Activated CD4-positive, alpha-beta T cell treated with anti-CD3 and anti-CD28 coated beads for 24 hours (primary cell): ENCODE measurements at places on chromosomes 7 and 10.

DNA sequence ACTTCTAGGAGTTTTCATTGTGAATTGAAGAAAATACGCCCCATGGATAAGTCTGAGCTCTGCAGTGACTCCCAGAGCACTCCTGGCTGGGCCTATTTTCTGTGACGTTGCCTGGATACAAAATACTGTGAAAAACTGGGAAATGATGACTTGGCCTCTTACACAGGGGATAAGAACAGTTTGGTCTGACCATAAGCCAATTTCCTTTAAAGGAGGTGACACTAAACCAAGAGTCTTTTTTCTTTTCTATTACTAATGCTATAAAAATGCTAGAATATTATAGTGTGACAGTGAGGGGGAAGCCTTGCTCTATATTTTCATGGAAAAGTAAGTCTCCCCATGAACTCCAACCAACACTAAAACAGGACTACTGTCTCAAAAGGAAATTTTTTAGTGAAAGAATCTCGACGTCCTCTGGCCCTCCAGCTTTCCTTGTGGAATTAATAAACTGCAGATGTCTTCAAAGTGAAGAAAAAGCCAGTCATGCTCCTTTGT lies 45.5 kb downstream of the MYOF start:
- DNase-seq: no peak

DNA sequence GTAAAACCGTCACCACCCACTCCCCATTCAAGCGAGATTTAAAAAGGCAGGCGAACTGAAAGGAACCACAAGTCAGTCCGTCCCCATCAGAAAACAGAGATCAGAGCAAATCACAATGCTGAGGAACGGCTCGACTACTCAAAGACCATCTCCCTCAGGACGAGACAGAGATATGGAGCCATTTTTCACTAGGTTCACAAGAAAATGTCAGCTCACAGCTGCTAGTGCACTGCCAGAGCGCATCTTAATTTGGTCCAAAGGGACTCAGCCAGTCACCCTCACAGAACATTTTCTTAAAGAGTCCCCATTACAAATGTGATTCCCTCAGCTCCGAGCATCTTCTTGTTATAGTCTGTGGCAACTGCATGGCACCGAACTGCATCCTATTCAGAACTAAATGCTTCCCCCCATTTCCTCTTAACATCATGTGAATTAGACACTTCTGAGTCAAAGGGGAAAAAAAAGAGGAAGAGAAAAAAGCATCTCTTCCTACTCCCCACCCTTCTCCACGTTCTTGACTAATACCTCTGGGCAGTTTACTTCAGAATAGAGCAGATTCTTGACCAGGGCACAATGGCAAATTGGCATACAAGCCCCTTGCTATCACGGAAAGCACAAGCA lies 683.9 kb downstream of the MAGI2 start:
- no peak for DNase-seq

DNA sequence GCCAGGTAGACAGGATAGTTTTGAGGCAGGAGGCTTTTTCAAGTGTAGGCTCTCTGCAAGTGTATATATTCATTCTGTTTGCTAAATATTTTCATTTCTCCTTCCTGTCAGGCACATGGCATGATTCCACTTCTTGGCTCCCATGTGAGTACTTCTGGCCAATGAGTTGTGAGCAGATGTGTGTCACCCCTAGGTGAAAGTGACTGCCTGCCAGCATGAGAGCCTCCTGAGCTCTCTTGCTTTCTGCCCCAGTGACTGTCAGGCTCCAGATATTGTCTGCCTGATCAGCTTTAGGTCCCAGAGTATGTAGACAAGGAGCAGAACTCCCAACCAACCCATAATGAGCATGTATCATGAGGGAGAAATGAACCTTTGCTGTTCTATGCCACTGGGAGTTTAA lies 257.6 kb upstream of the NPY start:
- no peak for DNase-seq

GRCh38 chr10:3477683-3478082 lies 305.1 kb upstream of the PITRM1 start:
- no peak for DNase-seq

GRCh38 chr10:47323636-47324296 lies 1.5 kb downstream of the GDF2 start:
- DNase-seq: no peak
